ENCODE measurements at places on chromosomes 12 and 14. TPM values are rescaled to one million over a fixed set of nuclear protein-coding genes. Genes with fewer than 3 reads are reported as not detected.

DNA sequence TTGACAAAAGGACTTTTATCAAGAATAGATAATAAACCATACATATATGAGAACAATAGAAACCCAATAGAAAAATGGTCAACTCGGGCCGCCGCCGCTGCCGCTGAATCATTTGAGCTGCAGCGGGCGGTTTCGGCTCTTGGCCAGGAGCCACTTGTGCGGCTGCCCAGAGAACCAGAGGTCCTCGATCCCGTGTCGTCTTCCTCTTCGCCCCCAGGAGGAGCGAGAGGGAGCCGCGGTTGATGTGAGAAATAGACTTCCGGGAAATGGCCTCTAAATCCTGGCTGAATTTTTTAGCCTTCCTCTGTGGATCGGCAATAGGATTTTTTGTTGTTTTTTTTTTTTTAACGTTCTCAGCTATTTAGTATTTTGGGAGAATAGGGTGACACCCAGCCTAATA lies 44.8 kb downstream of the CPSF6 start:
- no peak overlapping the region for H3K27ac ChIP-seq
- peaks cover 8% of the 10 kb centered on the region for H3K27me3 ChIP-seq
- H3K36me3 ChIP-seq: no peaks in the 10 kb centered on the region
- H3K4me1 ChIP-seq: peaks cover 18% of the 10 kb centered on the region
- DNase-seq: peak; percentile 20

GRCh38 chr12:109863847-109864712 lies 16.3 kb downstream of the GLTP start:
- H3K36me3 ChIP-seq: peaks cover 8% of the 10 kb centered on the region
- H3K4me1 ChIP-seq: peaks cover 62% of the 10 kb centered on the region
- no peaks in the 10 kb centered on the region for H3K27me3 ChIP-seq
- peak; percentile 53 for DNase-seq
- peak overlapping the region; percentile 72 for H3K4me3 ChIP-seq

DNA sequence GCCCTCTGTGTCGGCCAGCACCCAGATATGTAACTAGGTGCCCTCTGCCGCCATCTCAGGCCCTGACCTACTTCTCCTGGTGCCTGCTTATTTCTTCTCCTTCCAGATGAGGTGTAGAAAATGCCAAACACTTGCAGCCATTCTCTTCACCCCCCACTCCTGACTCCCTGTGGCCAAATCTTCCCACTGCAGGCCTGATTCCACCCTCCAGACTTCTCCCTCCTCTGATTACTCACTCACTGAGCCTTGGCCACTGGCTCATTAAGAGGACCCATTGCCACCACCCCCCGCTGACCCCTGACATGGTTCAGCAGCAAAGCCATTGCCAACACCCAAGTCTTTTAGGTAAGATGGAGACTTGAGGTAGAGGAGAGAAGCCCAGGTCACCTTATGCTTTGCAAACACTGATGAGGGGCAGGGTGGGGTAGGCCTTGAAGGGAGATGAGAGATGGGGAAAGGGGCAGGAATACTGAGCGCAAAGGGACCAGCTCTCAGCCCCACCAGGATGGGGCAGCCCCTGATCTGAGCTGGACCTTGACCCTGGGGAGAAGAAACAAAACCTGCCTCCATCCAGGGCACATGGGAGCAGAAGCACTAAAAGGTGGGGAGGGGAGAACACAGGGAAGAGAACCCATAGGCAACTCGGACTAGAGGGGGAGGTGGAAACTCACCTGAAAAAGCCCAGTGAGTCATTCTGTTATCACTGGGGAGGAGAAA lies 25.1 kb upstream of the ANO2 start:
- DNase-seq: no peak
- no peak overlapping the region for H3K27ac ChIP-seq
- no peaks in the 10 kb centered on the region for H3K36me3 ChIP-seq
- no peaks in the 10 kb centered on the region for H3K4me1 ChIP-seq

DNA sequence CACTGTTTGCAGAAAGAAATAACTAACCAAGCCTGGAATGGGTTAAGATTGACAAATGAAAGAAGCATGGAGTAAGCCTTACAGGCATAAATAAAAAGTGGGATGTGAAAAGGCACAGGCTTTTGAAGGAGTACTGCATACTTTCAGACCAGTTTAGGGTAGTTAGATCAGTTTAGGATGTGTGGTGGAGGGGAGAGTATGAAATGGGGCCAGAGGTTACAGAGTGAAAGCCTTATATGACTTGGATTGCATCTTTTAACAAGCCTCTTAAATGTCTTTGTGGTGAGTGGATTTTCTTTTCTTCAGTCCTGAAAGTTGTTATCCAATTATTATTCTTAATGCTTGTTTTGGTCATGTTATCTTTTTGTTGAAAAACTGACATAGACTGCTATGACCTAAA lies 52.2 kb upstream of the TRHDE start:
- no peak overlapping the region for H3K27ac ChIP-seq
- H3K4me1 ChIP-seq: no peaks in the 10 kb centered on the region
- no peaks in the 10 kb centered on the region for H3K27me3 ChIP-seq
- no peak for DNase-seq
- H3K36me3 ChIP-seq: no peaks in the 10 kb centered on the region

- H3K27me3 ChIP-seq: peaks cover 2% of the 10 kb centered on the region
- H3K27ac ChIP-seq: no peak overlapping the region
- DNase-seq: no peak
- no peaks in the 10 kb centered on the region for H3K4me1 ChIP-seq
- H3K36me3 ChIP-seq: peaks cover 15% of the 10 kb centered on the region
- H3K4me3 ChIP-seq: no peak overlapping the region
Observed at GRCh38 chr14:22613106-22613695, 15.1 kb downstream of the ABHD4 start.

The SAMD15 gene
- polyA plus RNA-seq: not detected

The PCED1B gene
- 3.2 TPM for polyA plus RNA-seq

The SCNN1A gene
- not detected for polyA plus RNA-seq

The LRFN5 gene
- polyA plus RNA-seq: not detected
